ENCODE measurements at places on chromosomes 6 and 20.

GRCh38 chr6:335572-335971 is 43.3 kb downstream of the DUSP22 start:
- DNase-seq: no peak

DNA sequence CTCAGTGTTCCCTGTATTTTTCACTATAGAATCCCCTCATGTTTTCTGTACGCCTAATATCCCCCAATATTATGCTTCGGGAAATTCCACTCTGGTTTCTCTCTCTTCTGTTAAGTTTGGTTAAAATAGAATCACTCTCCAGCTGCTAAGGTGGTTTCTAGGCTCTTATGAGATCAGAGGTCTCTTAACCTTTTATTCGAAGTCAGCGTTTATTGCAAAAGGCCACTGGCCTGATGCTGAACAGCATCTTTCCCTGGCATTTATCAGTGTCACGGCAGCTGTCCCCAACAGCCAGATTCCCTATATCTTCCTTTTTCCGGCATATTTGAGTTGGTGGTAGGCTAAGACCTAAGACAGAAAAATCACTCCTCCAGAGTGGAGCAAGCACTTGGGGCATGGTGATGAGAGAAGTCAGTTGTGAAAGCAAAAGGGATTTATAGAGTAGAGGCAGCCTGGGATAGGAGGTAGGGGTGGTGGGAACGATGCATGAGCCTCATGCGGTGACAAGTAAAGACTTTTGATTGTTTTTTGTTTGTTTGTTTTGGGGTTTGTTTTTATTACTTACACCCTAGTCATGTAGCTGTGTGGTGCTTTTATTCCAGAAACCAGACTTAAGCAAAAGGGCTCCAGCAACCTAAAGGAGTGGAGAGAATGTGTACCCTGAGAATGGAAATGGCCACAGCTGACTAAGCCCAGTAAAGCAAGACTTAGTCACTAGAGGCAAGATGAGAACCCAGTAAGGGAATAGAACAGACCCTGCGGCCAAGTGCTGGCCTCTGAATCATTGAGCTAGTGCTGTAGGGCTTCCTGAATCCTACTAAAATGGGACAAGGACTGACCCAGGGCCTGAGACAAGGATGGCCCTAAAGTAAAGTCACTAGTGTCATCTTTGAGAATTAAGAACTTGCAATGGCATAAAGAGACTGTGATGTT is 233.0 kb upstream of the PRND start:
- DNase-seq: no peak

- no peak for DNase-seq
These were observed 182.1 kb downstream of the UTRN start for GRCh38 chr6:144467172-144467762.

- DNase-seq: no peak
These were observed 42.5 kb downstream of the CPXM1 start for GRCh38 chr20:2757969-2758368.

Data from 8988T (cell line).